ENCODE measurements at places on chromosomes 7 and 10. TPM values are rescaled to one million over a fixed set of nuclear protein-coding genes. Genes with fewer than 3 reads are reported as not detected.

LLCFC1 gene
- not detected for total RNA-seq

OR2A42 gene
- not detected for total RNA-seq

DNA sequence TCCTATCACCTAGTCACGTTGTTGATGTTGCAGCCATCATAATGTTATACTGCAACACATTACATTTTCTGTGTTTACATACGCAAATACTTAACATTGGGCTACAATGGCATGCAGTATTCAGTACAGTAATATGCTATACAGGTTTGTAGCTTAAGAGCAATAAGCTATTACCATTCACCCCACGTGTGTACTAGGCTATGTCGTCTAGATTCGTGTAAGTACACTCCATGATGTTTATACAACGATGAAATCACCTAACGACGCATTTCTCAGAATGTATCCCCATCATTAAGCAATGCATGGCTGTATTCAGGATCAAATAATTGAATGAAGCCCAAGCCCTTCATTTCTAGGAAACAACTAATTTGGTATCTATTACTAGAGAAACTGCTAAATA is 43.4 kb upstream of the C1GALT1 start:
- no peak for DNase-seq

STEAP1 gene
- total RNA-seq = 13.8 TPM

All from tongue (tissue), 3 donors.